NCI-H2171 (cell line): ENCODE measurements at places on chromosomes 3 and 15.

GRCh38 chr15:41494190-41494921, 682 bp downstream of the ITPKA start:
- DNase-seq, result peak; percentile 28

- DNase-seq, result no peak
Measured at GRCh38 chr15:47726399-47726823, 9.1 kb downstream of the SEMA6D start.

DNA sequence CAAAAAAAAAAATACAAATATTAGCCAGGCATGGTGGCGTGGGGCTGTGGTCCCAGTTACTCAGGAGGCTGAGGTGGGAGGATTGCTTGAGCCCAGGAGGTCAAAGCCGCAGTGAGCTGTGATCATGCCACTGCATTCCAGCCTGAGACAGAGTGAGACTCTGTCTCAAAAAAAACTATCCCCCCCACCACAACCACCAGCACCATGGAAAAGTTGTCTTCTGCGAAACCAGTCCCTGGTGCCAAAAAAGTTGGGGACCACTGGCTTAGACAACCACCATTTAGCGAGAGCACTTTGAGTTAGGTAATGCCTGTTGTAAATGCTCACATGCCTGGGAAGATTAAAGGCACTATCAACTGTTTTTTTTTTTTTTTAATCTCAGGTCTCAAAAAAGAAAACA, 15.4 kb downstream of the ARHGAP31 start:
- DNase-seq, result no peak

GRCh38 chr3:46574243-46574646, 8.1 kb upstream of the LRRC2 start:
- no peak for DNase-seq

DNA sequence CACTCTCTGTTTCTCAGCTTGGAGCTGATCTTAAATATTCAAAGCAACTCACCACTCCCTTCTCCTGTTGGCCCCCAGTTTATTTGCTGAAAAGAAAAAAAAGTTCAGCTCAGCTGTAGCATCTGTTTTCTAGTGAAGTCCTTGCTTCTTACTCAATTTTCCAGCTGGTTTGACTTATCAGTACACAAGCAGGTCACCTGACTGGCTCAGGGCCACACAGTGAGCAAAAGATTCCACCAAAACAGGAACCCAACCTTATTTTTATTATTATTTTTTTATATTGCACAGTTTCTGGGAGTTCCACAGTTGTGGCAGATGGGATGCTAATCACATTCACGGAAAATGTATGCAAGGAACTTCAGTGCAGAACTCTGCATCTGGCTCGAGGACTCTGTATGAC, 390.7 kb upstream of the RGMA start:
- DNase-seq, result peak; percentile 64

- no peak for DNase-seq
Measured at GRCh38 chr15:78204351-78205309, 29.7 kb downstream of the ACSBG1 start.

GRCh38 chr3:187788984-187789857, 44.0 kb upstream of the BCL6 start:
- DNase-seq, result no peak
